ENCODE measurements at places on chromosomes 5 and 9.

GRCh38 chr9:20508242-20508641 is 114.1 kb downstream of the MLLT3 start:
- H3K4me1 ChIP-seq: peaks cover 7% of the 10 kb centered on the region
- H3K27ac ChIP-seq: no peak overlapping the region
- DNase-seq: no peak

DNA sequence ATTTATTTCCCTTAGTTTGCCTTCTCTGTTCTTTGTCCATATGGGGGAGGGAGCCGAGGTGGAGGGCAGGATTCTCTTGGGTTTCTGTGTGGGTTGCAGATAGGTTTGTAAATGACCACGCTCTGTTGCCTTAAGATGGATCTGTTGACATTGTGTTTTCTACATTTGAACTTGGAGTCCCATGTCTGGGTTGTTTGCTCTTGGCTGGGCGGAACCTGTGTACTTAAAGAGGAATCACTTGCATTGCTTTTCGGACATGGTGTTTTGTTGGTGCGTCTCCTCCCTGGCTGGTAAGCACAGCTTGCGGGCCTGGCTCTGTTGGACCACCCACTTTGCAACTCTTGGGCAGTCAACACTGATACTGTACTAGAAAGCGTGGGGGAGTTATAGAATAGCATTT is 45.9 kb downstream of the EHMT1 start:
- H3K27ac ChIP-seq: no peak overlapping the region
- no peaks in the 10 kb centered on the region for H3K27me3 ChIP-seq
- peaks cover 6% of the 10 kb centered on the region for H3K36me3 ChIP-seq
- DNase-seq: peak; percentile 30
- no peak overlapping the region for H3K4me3 ChIP-seq

DNA sequence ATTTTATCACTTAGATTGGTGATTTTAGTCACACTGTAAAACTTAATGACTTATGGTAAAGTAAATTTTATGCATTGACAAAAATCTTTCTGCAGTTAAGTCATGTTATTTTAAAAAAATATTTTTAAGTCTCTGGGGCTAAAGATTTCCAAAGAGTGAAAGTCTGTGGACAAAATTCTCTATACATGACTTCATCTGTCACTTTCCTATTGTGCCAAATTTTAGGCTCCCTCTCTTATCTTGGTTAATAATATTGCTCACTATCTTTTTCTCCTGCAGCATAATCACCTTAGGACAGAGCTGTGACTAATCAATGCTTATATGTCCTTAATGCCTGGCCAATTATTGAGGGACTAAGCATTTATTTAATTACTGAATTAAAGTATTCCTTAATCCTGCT is 15.2 kb downstream of the LURAP1L start:
- no peak overlapping the region for H3K4me3 ChIP-seq
- no peak for DNase-seq
- H3K27ac ChIP-seq: no peak overlapping the region
- H3K36me3 ChIP-seq: no peaks in the 10 kb centered on the region

DNA sequence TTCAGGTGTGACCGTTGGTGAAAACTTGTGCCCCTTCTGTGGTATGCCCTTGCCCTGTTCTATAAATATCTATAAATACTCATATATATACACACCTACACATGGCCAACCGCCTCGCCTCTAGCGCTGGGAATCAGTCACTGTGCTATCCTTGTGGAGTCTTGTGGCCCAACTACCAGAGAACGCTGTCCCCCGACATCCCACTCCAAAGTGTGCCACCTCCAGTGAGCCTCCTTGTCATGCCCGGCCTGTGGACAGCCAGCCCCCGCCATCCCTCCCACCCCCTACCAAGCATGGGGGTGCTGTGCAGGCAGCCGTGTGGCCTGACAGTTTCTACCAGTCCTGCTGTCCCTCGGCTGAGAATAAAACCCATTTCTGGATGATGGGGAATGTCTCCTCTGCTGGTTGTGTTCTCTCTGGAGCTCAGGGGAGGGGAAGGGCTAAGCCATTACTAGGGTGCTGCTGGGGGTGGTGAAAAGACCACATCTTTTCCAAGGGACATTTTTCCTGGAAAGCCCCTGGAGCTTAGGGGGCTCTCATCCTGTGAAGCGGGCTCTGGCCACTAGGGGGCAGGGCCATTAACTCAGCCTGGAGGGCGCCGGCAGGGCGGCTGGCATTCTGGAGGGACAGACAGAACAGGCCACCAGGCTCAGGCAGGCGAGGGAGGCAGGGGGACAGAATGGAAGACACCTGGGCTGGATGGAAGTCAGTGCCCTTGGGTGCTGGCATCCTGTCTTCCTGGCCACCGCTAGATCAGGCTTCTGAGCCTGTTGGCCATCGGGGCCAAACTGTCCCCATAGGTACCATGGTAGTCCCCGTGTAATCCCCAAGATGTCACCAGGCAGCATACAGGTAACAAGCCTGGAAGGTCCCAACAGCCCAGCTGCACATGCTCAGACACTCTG is 20.7 kb downstream of the GOLGA2 start:
- H3K27me3 ChIP-seq: no peaks in the 10 kb centered on the region
- H3K4me3 ChIP-seq: no peak overlapping the region
- DNase-seq: peak; percentile 36
- no peak overlapping the region for H3K27ac ChIP-seq
- peaks cover 20% of the 10 kb centered on the region for H3K36me3 ChIP-seq

DNA sequence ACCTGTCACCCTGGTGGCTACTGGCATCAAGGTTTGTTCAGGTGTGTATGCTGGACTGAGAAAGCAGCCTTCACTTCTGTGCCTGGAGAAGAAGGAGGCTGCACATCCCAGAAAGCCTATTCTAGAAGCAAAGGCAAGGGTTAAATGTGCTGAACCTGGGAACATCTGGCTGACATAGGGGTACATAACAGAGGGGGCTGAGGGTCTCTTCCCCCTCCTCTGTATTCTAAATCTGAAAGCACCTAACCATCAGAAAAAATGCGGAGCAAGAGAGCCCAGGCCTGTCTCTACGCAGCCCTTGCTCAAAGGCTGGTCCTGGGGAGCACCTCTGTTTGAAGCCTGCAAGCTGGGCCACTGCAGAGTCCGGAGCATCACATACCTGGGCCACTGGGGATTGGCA is 53.2 kb upstream of the FSTL4 start:
- no peak for DNase-seq
- no peak overlapping the region for H3K4me3 ChIP-seq
- no peak overlapping the region for H3K27ac ChIP-seq

GRCh38 chr5:76099756-76100155 is 16.6 kb downstream of the SV2C start:
- H3K27me3 ChIP-seq: no peaks in the 10 kb centered on the region
- DNase-seq: no peak
- no peak overlapping the region for H3K27ac ChIP-seq
- H3K36me3 ChIP-seq: no peaks in the 10 kb centered on the region
- no peaks in the 10 kb centered on the region for H3K4me1 ChIP-seq

DNA sequence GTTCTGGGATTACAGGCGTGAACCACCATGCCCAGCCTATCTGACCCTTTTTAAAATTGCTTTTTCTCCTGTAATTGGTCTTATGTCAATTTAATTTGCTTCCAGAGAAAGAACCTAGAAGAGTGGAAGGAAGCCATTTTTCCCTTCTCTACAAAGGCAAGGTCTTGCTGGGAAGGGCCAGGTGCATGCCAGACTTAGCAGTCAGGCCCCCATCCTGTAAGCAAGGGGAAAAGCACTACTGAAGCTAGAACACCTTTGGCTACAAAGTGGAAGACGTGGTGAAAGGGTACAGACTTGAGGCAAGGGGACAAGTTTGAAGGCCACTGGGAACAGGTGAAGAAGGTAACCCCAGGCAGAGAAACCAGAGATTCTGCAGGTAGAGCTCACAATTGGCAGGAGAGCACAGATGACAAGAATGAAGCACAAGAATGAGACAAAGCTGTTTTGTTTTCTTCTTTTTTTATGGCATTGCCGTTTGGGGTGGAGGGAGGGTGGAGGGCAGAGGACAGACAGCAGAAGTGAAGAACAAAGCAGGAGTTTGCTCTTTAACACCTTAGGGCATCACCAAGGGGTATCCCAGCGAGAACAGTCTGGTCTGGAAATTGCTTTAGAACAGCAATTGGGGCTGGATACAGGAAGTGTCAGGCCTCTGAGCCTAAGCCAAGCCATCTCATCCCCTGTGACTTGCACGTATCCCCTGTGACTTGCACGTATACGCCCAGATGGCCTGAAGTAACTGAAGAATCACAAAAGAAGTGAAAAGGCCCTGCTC is 72.9 kb downstream of the SERINC5 start:
- H3K4me3 ChIP-seq: no peak overlapping the region

GRCh38 chr5:5711112-5711511 is 288.6 kb downstream of the ICE1 start:
- no peak overlapping the region for H3K4me3 ChIP-seq
- H3K27me3 ChIP-seq: no peaks in the 10 kb centered on the region
- DNase-seq: no peak
- no peaks in the 10 kb centered on the region for H3K4me1 ChIP-seq

DNA sequence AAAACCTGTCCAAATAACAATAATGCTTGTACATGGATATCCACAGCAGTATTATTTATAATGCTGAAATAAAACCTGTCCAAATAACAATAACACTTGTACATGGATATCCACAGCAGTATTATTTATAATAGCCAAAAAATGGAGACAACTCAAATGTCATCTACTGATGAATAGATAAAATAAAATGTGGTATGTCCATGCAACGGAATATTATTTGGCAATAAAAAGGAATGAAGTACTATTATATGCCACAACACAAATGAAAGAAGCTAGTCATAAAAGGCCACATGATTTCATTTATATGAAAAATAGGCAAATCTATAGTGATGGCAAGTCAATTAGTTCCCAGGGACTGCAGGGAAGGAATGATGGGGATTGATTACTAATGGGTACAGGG is 31.8 kb upstream of the GRAMD2B start:
- H3K4me3 ChIP-seq: no peak overlapping the region
- H3K4me1 ChIP-seq: peaks cover 3% of the 10 kb centered on the region
- DNase-seq: no peak
- no peaks in the 10 kb centered on the region for H3K27me3 ChIP-seq

- peak overlapping the region; percentile 30 for H3K27ac ChIP-seq
- peaks cover 6% of the 10 kb centered on the region for H3K4me1 ChIP-seq
- H3K4me3 ChIP-seq: peak overlapping the region; percentile 99
Measured at GRCh38 chr9:110047955-110048402, 160.0 kb downstream of the C9orf152 start.

- no peaks in the 10 kb centered on the region for H3K27me3 ChIP-seq
- H3K4me1 ChIP-seq: no peaks in the 10 kb centered on the region
- DNase-seq: no peak
- H3K27ac ChIP-seq: no peak overlapping the region
- no peaks in the 10 kb centered on the region for H3K36me3 ChIP-seq
- no peak overlapping the region for H3K4me3 ChIP-seq
Measured at GRCh38 chr9:124788542-124789217, 11.7 kb downstream of the OLFML2A start.

DNA sequence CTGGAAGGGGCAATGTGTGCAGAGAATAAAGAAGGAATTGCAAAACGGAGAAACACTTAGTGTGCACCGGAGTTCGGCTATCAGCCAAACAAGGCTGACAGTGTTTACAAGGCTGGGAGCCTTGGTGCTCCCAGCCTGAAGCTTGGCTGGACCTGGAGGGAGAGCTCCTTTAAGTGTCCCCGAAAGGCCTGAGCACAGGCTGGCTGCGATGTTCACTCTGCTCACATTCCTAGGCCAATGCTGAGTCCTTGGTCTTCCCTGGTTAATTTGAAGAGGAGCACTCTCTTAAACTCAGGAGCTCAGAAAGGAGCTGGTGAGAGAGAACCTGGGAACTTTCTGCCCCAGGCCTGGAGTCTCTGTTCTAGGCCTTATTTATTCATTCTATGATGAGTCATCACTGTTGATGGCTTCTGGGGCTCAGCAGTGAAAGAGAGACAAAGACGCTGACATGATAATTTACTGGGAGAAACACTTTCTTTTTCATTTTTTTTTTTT is 88.6 kb upstream of the MYO10 start:
- H3K36me3 ChIP-seq: no peaks in the 10 kb centered on the region
- peaks cover 5% of the 10 kb centered on the region for H3K4me1 ChIP-seq
- H3K27me3 ChIP-seq: no peaks in the 10 kb centered on the region
- DNase-seq: peak; percentile 53

GRCh38 chr9:33129886-33130881 is 37.0 kb downstream of the B4GALT1 start:
- peaks cover 8% of the 10 kb centered on the region for H3K4me1 ChIP-seq
- peak; percentile 69 for DNase-seq
- no peak overlapping the region for H3K4me3 ChIP-seq
- H3K27me3 ChIP-seq: no peaks in the 10 kb centered on the region

DNA sequence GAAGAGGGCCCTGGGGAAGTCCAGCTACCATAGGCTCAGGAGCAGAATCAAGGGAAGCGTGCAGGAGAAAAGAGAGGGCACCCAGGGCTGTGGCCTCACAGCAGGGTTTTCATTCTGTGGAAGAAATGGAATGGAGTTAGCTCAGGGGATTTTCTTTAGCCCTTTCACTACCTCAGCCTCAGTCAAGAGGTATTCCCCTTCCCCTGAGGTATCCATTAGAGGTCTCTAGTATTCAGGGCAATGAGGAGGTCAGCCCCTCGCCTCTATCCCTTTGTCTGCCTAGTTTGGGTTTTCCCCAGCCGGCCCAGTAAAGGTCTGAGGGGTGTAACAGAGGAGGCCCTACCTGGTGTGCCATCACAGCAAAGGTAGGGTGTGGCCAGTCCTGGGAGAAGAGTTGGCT is 21.5 kb downstream of the GFRA3 start:
- no peak for DNase-seq
- H3K27ac ChIP-seq: no peak overlapping the region
- H3K4me3 ChIP-seq: no peak overlapping the region
- H3K4me1 ChIP-seq: no peaks in the 10 kb centered on the region
- no peaks in the 10 kb centered on the region for H3K36me3 ChIP-seq

- no peak for DNase-seq
- no peaks in the 10 kb centered on the region for H3K4me1 ChIP-seq
- H3K27ac ChIP-seq: no peak within 1 kb of the TSS
- no peaks in the 10 kb centered on the region for H3K36me3 ChIP-seq
Measured at GRCh38 chr5:140821375-140822280, at the start of gene PCDHA5. TSS of gene PCDHA5 (plus strand) at chr5:140821613.

GRCh38 chr9:86046930-86047341 is 52.4 kb downstream of the GOLM1 start:
- no peaks in the 10 kb centered on the region for H3K4me1 ChIP-seq
- H3K36me3 ChIP-seq: no peaks in the 10 kb centered on the region
- H3K27ac ChIP-seq: no peak overlapping the region
- DNase-seq: no peak
- no peaks in the 10 kb centered on the region for H3K27me3 ChIP-seq

GRCh38 chr9:31702957-31703356 is 681.5 kb upstream of the ACO1 start:
- H3K36me3 ChIP-seq: no peaks in the 10 kb centered on the region
- no peak overlapping the region for H3K27ac ChIP-seq
- H3K4me3 ChIP-seq: no peak overlapping the region
- DNase-seq: no peak
- H3K27me3 ChIP-seq: no peaks in the 10 kb centered on the region

DNA sequence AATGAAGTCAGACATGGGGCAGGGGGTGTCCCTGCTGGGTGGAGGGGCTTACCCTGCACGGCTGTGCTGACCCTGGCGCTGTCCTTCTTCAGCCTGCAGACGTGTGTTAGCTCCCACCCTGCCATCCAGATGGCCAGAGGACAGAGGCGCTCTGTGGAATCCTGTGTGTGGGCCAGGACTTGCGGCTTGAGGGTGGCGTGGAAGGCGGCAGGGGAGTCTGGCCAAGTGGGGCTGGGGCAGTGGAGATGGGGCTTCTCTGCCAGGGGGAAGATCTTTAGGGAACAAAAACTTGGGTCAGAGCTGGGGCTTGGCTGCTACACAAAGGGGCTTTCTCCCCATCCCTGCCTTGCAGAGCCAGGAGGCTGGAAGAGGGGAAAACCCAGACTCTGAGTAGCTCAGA is 46.5 kb upstream of the SYNPO start:
- no peak overlapping the region for H3K4me3 ChIP-seq
- no peaks in the 10 kb centered on the region for H3K36me3 ChIP-seq
- H3K4me1 ChIP-seq: peaks cover 4% of the 10 kb centered on the region

- DNase-seq: no peak
- H3K36me3 ChIP-seq: no peaks in the 10 kb centered on the region
- no peak overlapping the region for H3K27ac ChIP-seq
- no peaks in the 10 kb centered on the region for H3K27me3 ChIP-seq
Measured at GRCh38 chr9:4781408-4781807, 11.3 kb upstream of the RCL1 start.
